ENCODE measurements at places on chromosomes 13 and 19.
A peak's percentile ranks its signal among the peaks of the same experiment; 100 is the strongest.

GRCh38 chr13:64078025-64078424 lies 2662.4 kb upstream of the PCDH20 start:
- DNase-seq: no peak

- no peak for DNase-seq
Observed at GRCh38 chr13:113161433-113161832, 3.0 kb downstream of the PROZ start.

DNA sequence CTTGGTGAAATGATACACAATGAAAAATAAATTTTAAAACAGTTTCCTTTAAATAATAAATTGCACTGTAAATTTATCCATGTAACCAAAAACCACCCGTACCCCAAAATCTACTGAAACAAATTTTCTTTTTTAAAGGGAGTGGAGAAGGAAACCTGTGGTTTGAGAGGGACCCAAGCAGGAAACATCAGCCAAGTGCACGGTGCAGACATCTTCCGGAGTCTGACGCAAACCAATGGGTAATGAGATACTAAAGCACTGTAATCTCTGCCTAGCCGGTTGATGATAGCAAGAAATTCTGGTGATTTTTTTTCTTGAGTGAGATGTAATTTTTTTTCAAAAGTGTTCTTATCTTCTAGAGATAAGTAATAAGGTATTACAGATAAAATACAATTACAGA lies 115.4 kb downstream of the ABCC4 start:
- peak; percentile 14 for DNase-seq

- no peak for DNase-seq
Observed at GRCh38 chr13:98511435-98511834, 65.5 kb downstream of the STK24 start.

GRCh38 chr13:41177616-41178015 lies 16.8 kb downstream of the KBTBD7 start:
- DNase-seq: no peak

- peak; percentile 16 for DNase-seq
Observed at GRCh38 chr19:19562665-19563347, 24.7 kb downstream of the CILP2 start.

DNA sequence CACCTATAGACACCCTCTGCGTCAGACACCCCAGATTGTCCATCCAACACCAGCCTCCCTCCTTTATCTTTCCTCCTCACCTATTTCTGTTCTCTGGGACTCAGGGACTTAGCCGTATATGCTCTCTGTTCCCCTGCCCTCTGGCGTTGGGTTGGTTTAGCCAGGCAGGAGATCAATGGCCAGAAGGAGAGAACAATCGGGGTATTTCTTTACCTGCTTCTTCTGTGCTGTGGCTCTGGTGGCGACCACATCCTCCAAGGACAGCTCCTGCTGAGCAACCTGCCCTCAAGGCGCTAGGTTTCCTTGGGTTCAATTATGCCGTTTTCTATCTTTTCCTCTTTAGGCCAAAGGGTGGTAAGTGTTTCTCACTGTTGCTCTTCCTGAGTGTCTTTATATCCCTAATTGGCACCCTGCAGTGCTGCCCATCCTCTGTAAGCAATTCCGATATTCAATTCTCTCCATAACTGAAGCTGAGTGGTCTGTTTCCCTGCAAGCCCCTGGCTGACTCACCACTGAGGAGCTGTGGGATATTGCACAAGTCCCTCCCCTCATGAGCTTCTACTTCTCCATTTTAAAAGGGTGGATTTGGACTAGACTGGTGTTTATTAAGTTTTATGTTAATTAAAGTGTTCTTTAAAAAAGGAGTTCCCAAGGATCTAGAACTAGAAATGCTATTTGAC lies 63.7 kb upstream of the TMTC4 start:
- no peak for DNase-seq

DNA sequence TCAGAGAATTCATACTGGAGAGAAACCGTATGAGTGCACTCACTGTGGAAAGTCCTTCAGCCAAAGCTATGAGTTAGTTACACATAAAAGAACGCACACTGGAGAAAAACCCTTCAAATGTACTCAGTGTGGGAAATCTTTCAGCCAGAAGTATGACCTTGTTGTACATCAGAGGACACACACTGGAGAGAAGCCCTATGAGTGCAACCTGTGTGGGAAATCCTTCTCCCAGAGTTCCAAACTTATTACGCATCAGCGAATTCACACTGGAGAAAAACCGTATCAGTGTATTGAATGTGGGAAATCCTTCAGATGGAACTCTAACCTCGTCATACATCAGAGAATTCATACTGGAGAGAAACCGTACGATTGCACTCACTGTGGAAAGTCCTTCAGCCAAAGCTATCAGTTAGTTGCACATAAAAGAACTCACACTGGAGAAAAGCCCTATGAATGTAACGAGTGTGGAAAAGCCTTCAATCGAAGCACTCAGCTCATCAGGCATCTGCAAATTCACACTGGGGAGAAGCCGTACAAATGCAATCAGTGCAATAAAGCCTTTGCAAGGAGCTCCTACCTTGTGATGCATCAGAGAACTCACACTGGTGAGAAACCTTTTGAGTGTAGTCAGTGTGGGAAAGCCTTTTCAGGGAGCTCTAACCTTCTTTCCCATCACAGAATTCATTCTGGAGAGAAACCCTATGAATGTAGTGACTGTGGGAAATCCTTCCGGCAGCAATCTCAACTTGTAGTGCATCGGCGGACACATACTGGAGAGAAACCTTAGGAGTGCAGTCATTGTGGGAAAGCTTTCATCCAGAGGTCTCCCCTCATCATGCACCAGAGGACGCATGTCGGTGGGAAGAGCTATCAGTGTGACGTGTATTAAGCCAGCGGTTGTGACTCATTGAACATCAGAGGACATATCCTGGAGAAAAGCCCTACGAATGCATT lies 16.5 kb upstream of the ZNF8 start:
- no peak for DNase-seq

DNA sequence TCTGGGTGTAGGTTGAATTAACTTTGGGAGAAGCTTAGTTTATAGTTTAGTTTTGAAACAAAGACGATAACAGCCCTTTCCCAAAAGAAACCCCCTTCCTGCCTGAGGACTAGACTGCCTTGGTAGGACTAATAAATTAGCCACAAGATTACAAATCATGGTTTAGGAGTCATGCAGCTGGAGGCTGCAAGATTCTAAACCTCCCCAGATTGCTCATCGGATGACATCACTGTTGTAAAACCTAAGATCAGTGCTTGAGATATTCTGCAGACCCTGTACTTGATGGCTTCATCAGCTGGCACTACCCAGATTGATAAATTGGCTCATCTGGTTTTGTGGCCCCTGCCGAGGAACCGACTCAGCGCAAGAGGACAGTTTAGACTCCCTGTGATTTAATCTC lies 35.9 kb upstream of the MPHOSPH8 start:
- no peak for DNase-seq

- DNase-seq: no peak
Observed at GRCh38 chr19:45439190-45439568, 15.5 kb upstream of the ERCC1 start.

DNA sequence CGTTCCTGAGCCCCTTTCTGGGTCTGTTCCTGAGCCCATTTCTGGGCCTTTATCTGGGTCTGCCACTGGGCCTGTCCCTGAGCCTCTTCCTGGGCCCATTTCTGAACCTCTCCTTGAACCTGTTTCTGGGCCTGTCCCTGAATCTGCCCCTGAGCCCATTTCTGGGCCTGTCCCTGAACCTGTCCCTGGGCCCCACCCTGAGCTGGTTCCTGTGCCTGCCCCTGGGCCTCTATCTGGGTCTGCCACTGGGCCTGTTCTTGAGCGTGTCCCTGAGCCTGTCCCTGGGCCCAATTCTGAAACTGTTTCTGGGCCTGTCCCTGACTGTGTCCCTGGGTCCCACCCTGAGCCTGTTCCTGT lies 40.4 kb upstream of the GRTP1 start:
- DNase-seq: no peak

GRCh38 chr19:3698974-3699740 lies 1.1 kb downstream of the PIP5K1C start:
- no peak for DNase-seq

DNA sequence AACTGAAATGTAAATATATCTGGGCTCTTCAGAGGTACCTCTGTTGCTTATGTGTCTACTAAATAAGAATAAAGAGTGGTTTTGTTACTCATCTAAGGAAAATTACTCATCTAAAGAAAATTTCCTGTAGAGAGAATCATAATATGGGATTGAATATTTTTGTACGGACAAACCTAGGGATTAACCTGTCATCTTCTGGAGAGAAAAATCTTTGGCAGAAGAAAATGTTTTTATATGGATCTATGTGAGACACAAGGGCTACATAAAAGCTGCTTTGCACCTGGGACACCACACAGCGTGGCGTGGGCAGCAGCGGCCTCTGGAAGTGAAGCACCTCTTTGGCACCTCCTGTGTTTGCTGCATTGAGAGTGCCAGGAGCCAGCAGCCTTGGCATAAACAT lies 242.9 kb upstream of the DACH1 start:
- no peak for DNase-seq

DNA sequence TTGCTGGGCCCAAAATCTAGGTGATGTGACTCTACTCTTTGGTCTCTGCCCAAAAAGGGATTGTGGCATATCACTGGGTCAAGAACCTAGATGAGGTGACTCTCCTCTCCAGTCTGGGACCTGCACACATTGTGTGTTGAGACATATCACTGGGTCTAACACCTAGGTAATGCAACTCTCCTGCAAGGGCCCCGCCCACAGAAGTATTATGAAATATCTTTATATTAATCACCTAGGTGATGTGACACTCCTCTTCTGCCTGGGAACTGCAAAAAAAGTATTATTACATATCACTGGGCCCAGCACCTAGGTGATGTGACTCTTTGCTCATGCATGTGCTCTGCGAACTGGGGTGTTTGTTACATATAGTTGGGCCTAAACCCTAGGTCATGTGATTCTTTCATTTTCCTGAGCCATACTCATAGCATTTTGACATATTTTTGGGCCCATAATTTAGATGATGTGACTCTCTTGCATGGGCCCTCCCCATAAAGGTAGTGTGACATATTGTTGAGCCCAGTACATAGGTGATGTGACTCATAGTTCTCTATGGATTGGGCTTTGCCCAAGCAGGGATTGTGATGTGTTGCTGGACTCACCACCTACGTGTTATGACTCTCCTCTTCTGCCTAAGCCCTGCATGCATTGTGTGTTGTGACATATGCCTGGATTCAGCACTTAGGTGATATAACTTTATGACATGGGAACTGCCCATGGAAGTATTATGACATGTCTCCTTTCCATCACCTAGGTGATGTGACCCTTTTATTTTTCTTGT lies 11.2 kb upstream of the ZNF681 start:
- DNase-seq: no peak

GRCh38 chr13:38514575-38514974 lies 164.9 kb downstream of the UFM1 start:
- no peak for DNase-seq

DNA sequence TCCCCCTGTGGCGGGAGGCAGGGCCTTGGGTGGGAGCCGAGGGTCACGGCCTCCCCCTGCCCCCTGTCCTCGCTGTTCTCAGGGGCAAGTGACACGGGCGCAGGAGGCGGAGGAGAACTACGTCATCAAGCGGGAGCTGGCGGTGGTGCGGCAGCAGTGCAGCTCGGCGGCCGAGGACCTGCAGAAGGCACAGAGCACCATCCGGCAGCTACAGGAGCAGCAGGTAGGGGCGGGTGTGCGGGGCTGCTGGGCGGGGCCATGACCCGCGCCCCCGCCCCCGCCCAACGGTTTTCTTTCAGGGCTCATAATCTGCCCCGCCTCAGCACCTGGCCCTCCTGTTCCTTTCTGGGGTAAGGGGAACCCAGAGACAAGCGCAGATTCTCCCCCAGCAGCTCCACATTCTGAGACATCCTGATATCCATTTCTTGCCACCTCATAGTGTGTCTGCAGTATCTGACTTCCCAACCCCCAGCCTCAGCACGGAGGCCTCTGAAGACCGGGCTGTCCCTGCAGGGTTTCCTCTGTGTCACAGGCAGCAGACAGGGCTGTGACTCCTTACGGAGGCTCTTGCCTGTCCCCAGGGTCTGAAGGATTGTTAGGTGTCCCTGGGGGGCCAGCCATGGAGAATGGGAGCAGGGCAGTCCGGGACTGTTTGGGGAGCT lies 15.9 kb downstream of the PRR36 start:
- DNase-seq: no peak

DNA sequence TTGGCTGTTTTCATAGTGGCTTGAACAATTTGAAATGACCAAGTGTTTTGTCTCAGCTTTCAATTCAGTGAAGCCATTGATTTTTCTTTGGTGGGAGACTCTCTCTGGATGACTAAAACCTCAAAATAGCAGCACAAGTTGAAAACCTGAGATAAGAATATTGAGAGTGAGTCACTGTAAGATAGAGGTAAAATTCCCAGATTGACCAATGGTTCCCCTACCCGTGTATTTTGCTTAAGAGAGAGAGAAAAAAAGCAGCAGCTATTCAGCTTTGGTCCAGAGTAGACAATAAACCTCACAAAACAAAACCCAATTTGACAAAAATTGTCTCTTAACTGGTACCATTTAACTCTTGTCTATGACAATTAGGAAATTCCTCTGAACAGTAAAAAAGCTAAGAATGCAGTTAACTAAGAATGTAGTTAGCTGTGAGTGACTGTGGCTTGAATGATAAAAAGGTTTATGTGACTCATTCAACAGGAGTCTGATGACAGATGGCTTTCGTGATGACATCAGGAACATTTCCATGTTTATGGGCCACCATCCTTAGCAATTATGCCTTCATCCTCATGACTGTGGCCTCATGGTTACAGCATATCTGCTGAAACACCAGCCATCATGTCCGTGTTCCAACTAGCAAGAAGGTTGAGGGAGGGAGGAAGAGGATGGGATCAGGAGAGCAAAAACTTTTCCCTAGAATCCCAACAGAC lies 356.9 kb downstream of the NDFIP2 start:
- no peak for DNase-seq

DNA sequence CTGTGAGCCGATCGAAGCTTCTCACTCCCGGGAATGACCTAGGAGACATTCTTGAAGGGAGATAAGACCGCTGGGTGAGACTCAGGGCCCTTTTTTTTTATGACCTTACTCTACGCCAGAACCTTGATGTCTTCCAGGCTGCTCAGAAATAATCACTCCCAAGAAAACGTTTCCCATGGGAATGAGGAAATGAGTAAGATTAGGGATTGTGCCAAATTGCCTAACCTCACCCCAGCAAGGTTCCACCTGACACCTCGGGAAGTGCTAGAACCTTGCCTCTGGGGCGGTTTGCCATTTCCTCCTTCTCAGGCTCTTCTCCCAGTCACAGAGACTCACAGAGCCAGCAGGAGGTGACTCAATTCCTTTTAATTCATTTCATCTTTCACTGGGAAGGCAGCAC lies 2.3 kb downstream of the SLC46A3 start:
- DNase-seq: no peak

DNA sequence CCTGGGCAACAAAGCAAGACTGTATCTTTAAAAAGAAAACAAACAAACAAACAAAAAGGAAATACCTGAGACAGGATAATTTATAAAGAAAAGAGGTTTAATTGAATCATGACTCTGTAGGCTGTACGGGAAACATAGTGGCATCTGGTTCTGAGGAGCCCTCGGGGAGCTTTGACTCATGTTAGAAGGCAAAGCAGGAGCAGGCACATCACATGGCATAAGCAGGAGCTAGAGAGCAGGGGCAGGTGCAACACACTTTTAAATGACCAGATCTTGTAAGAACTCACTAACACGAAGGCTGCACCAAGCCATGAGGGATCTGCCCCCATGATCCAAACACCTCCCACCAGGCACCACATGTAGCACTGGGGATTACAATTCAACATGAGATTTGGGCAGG lies 13.2 kb upstream of the OR10H2 start:
- DNase-seq: no peak

GRCh38 chr13:26682606-26683005 lies 78.0 kb downstream of the GPR12 start:
- no peak for DNase-seq
